ENCODE measurements at places on chromosomes 12 and 14.

- no peak for DNase-seq
Measured at GRCh38 chr14:103172921-103173320, 49.7 kb downstream of the TNFAIP2 start.

- DNase-seq = no peak
Measured at GRCh38 chr12:26668230-26668629, 164.8 kb downstream of the ITPR2 start.

DNA sequence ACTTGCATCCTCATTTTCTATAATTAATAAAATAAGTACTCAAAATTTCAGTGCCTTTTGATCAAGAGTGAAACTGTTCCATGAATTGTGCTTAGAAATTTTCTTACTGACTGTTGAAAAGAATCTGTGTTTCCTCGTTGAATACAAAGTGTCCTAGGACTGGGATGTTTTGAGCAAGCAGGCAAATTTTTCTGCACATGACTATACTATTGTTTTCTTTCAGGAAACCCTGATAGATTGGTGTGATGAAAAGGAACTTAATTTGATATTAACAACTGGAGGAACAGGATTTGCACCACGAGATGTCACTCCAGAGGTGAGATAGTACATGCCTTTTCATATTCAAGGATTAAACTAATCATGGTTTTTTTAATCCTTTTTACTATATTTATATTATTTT is 316.3 kb downstream of the GPHN start:
- no peak for DNase-seq

DNA sequence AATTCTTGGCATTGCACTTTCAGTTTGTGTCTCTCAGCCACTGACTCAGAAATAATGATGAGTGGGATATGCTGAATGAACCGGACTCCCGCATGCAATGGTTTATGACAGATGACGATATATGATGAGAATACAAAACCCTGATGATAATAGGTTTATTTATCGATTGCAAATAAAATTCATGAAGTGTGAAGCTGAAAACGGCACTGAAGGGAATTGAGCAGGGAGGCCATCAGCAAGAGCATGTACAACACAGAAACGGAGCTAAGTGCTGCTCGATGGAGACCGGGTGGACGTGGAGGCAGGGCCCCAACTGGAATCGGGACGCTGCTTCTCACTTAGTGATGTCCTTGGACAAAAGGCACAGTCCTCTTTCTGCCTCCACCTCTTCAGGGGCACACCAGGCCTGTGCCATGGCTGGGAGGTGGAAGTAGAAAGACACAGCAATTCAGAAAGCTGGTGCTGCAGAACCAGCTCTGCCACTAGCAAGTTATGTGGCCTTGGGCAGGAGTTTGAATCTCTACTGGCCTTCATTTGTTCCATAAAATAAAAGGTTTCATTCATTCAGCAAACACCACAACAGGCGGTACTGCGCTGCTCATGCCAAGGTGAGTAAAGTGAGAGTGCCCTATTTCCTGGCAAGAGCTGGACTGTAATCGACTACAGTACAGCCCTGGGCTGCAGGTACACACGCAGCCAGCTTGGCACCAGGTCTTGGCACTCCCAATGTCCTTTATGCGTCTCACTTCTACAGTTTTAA is 117.0 kb downstream of the EGLN3 start:
- no peak for DNase-seq

- DNase-seq = no peak
Measured at GRCh38 chr12:104935886-104936285, 22.2 kb downstream of the SLC41A2 start.
